Cardiac muscle cell (in vitro differentiated cells and primary cell): ENCODE measurements at places on chromosomes 5 and 9. TPM values are rescaled to one million over a fixed set of nuclear protein-coding genes. Genes with fewer than 3 reads are reported as not detected.

DNA sequence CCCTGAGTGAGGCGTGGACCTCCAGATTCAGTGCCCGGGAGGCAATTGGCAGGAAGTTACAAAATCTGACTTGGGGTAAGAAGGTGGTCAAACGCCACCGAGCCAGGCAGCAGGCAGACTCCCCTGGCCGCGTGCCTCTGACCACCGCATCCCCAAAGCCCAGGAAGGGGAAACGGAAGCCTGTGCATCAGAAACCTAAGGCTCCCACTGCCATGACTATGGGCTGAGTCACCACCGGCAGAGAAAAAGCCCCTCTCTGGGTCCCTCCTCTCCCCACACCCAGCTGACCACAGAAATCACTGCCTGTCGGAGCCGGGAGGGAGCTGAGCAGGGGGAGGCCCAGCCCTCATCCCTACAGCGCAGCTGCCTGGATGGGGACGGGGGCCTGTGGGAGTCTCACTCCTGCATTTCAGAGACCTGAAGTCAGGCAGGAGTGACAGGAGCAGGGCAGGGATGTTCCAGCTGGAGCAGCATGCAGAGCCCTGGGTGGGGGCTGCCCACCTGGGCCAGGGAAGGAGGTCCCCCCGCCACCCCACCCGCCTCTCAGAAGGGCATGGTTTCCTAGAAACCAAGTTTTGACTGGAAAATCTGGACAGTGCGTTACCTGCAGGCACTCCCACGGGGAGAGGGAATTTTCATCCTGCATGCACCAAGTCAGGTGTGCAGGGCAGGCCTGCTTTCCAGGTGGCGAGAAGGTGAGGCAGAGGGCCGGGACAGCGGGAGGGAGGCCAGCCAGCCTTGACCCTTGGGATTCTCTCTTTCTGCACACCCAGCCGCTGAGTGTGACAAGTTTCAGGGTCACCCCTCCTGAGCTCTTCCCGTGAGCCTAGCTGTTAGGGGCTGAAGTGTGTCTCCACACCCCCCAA is 68.2 kb downstream of the LRSAM1 start:
- H3K36me3 ChIP-seq = no peaks in the 10 kb centered on the region
- no peak for DNase-seq
- no peaks in the 10 kb centered on the region for H3K4me1 ChIP-seq
- no peaks in the 10 kb centered on the region for H3K27me3 ChIP-seq
- no peak overlapping the region for H3K27ac ChIP-seq
- no peak overlapping the region for H3K4me3 ChIP-seq

GRCh38 chr5:59132131-59132530 is 549.3 kb downstream of the RAB3C start:
- H3K36me3 ChIP-seq = no peaks in the 10 kb centered on the region
- H3K4me1 ChIP-seq = peaks cover 18% of the 10 kb centered on the region
- no peak overlapping the region for H3K27ac ChIP-seq
- no peak for DNase-seq

DNA sequence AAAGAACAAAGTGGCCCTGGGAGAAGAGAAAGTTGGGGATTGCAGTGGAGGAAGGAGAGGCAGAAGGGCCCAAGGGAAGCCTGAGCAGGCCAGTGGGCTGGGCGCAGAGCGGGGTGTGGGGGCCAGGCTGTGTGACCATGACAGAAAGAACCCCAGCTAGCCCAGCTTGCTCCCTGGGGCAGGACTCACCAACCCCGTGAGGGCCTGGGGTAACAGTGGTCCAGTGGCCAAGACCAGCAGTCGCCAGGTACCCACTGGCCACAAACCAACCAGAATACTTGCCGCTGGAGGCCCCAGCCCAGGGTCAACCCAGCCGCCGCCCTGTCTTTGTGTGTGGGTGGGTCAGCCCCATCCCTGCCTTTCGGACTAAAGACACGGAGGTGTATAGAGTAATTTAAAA is 146.5 kb downstream of the CACNA1B start:
- peaks cover 50% of the 10 kb centered on the region for H3K27me3 ChIP-seq
- no peak overlapping the region for H3K27ac ChIP-seq
- no peaks in the 10 kb centered on the region for H3K36me3 ChIP-seq
- H3K4me3 ChIP-seq = no peak overlapping the region
- H3K4me1 ChIP-seq = no peaks in the 10 kb centered on the region

DNA sequence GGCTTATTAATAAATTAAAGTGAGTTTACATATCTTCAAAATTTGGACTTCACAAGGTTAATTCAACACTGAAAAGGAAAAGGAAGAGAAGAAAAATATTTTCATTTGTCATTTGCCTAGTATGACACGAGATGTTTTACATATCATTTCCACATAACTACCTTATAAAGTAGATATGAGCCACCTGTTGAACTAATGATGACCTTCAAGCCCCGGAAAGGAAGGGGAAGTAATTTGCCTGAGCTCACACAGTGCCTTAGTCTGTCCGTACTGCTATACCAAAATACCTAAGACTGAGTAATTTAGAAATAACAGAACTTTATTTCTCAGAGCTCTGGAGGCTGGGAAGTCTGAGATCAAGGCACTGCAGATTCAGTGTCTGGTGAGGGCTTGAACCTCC is 17.9 kb downstream of the CMYA5 start:
- no peak overlapping the region for H3K27ac ChIP-seq
- no peaks in the 10 kb centered on the region for H3K27me3 ChIP-seq
- no peak for DNase-seq
- H3K36me3 ChIP-seq = no peaks in the 10 kb centered on the region
- H3K4me3 ChIP-seq = no peak overlapping the region

CCDC187 gene
- polyA plus RNA-seq = 0.13 and 0.16 TPM in 2 replicates

ADAMTS12 gene
- 29.3 and 50.4 TPM in 2 replicates for polyA plus RNA-seq

- no peaks in the 10 kb centered on the region for H3K36me3 ChIP-seq
- no peak overlapping the region for H3K4me3 ChIP-seq
- H3K27ac ChIP-seq = no peak overlapping the region
- no peak for DNase-seq
- no peaks in the 10 kb centered on the region for H3K4me1 ChIP-seq
- no peaks in the 10 kb centered on the region for H3K27me3 ChIP-seq
Measured at GRCh38 chr5:86689103-86689729, 71.5 kb downstream of the COX7C start.

GNA14 gene
- polyA plus RNA-seq = 0.21 and 1.2 TPM in 2 replicates

GRCh38 chr5:395156-395920 is 47.6 kb upstream of the EXOC3 start:
- no peaks in the 10 kb centered on the region for H3K36me3 ChIP-seq
- peaks cover 14% of the 10 kb centered on the region for H3K4me1 ChIP-seq
- peak; percentile 58 for DNase-seq
- H3K27ac ChIP-seq = no peak overlapping the region
- no peak overlapping the region for H3K4me3 ChIP-seq
- H3K27me3 ChIP-seq = no peaks in the 10 kb centered on the region

OLFML2A gene
- polyA plus RNA-seq = 2.6 and 3.4 TPM in 2 replicates

GRCh38 chr5:125609011-125609410 is 814.2 kb upstream of the GRAMD2B start:
- no peaks in the 10 kb centered on the region for H3K36me3 ChIP-seq
- DNase-seq = no peak
- H3K27ac ChIP-seq = no peak overlapping the region
- no peak overlapping the region for H3K4me3 ChIP-seq

PCDHA9 gene
- polyA plus RNA-seq = 0.70 and 0.72 TPM in 2 replicates
